NCI-H187 (cell line): ENCODE measurements at places on chromosomes 6 and 20.

- DNase-seq: no peak
Measured at GRCh38 chr6:134425513-134425912, 107.6 kb upstream of the SGK1 start.

DNA sequence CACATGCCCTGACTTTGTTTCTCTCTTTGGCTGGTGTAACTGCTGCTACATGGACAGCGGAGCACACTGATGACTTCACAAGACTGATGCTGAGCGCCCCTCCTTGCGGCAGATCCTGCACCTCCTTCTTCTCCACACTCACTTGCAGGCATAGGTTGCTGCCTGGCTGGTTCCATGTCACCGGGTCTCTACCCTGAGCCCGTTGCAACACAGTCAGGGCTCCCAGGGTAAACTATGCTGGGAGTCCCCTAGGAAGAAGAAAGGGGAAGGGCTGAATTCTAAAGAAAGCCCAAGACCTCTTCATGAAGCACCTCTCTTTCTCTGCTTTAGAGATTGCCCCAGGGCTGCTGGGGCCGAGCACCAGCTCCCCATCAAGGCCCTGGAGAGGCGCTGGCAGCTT lies 83.3 kb upstream of the DUSP22 start:
- no peak for DNase-seq

GRCh38 chr6:137702791-137703424 lies 164.2 kb upstream of the TNFAIP3 start:
- no peak for DNase-seq

DNA sequence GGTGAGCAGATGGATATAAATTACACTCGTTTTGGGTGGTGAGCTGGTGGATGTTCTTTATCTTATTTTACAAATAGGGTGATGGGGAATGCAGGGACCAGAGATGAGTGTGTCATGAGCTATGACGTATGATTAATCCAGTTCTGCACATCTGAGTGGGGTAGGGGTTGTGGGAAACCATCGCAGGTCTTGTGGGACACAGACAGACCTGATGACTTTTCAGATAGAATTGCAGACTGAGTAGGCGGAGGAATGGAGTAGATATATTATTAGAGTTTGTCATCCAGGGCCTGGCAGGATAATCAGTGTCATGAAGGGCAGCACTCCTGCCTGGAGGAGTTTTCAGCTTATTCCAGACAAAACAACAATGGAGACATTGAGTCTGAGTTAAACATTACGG lies 12.9 kb upstream of the DSP start:
- no peak for DNase-seq

- DNase-seq: no peak
Measured at GRCh38 chr20:54257071-54257816, 49.4 kb downstream of the PFDN4 start.

- no peak for DNase-seq
Measured at GRCh38 chr6:153662982-153663381, 376.1 kb upstream of the OPRM1 start.

DNA sequence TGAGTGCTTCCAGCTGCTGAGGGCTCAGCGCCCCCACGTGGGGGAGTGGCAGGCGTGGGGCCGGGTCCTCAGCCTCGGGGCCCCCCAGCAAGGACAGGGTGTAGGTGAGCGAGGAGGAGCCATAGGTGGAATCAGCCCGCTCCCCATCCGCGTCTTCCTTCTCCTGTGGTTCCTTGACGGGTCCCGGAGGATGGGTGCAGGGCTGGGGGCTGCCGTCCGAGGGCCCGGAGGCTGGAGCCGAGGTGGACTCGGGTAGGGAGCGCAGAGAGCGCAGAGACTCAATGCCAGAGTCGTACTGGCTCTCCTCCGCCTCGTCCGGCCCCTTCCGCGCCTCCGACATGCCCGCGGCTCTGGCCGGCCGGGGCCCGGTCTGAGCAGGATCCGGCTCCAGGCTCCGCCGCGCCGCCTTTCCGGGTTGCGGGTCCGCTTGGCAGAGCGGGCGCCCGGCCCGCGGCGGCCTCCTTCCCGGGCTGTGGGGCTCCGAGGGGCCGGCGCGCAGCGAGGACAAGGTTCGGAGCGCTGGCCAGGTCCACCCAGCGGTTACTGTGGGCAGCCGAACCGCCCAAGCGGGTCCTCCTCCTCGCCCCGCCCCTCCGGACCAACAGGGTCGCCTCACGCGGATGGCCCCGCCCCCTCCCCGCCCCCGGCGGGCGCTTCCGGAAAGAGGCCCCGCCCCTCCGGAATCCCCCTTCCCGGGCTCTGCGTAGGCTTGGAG lies at the start of gene NFKBIE:
Gene NFKBIE, minus strand, starts transcription at position 545 of the 715 bp plus-strand sequence. Its CDS starts 205 bp downstream, at position 340.
- peak; percentile 74 for DNase-seq

- no peak for DNase-seq
Measured at GRCh38 chr20:13430346-13431002, 208.3 kb downstream of the TASP1 start.

DNA sequence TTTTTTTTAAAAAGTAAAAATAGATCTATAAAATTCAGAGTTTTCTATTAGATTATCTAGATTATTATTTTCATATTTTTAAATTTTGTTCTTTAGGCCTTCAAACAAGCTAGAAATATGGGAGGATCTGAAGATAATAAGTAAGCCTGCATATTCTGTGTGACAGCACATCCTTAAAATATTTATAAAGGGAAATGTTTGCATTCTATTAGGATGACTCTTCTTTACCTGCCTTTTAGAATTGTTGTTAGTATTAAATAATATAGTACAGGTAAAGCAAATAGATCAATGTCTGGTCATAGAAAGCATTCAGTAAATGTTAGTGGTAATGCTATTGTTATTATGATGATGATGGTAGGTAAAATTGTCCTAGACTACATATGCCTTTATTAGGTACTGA lies 17.4 kb downstream of the PEX3 start:
- no peak for DNase-seq

DNA sequence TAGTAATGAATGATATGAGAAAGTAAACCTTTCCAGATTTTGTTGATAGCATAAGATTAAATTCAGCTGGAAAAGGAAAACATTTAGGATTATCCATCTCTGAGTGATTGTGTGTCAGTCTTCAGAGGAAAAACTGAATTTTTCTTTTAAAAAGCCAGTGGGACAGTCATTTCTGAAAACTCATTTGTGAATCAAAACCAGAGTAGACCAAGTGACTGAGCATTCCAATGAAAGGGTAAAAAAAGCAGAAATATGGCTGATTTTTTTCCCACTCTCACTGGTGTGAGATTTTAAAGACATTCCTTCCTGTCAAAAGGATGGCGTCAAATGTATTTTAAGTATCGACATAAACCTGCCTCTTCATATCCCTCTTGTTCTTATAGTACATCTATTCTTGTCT lies 214.0 kb downstream of the GMPR start:
- no peak for DNase-seq

- DNase-seq: no peak
Measured at GRCh38 chr6:20655317-20655716, 121.1 kb downstream of the CDKAL1 start.

GRCh38 chr6:97073903-97074302 lies 149.4 kb downstream of the KLHL32 start:
- DNase-seq: no peak

- DNase-seq: no peak
Measured at GRCh38 chr6:10518557-10519407, 2.4 kb upstream of the GCNT2 start.

DNA sequence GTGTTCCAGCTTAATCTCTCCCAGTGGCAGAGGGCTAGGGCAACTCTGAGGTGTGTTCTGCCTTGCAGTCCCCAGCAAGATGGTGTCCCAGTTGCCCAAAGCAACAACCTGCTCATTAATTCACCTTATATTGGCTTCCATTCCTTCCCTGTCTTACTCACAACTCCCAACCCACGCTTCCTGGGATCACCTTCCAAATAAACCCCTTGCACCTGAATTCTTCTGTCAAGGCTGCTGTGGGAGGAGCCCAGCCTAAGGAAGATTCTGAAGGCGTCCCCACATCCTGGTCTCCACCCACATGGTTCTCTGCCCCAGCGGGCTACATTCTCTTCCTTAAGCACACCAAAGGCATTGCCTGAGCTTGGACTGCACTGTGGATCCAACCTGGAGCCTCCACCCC lies 116.6 kb upstream of the MAFB start:
- DNase-seq: no peak

GRCh38 chr6:42251911-42252637 lies 34.4 kb upstream of the MRPS10 start:
- DNase-seq: no peak

- DNase-seq: no peak
Measured at GRCh38 chr20:32907886-32908285, 49.2 kb downstream of the EFCAB8 start.

DNA sequence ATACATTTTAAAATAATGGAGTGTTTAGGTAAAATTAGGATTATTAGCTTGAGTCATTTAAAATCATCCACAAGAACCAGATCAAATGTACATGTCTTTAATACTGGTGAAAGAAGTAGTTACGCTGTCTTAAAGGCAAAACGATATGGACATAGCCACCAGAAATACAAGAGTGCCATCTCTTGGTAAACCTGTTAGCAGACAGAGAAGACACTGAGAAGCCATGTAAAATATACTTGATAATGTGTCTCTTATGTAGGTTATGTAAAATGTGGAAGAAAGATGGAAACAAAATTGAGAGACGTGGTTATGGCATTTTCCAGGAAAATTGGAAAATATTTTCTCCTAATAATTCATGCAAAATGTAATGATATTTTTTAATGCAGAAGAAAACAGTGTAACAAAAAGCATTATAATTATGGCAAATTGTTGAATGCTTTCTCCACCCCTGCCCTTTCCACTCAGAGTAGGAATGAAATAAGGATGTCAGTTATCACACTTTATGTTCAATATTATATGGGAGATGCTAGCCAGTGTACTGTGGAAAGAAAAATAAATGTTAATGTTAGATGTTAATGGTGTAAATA lies 12.2 kb upstream of the SLC17A2 start:
- DNase-seq: no peak

GRCh38 chr6:36621371-36621855 lies 27.3 kb downstream of the SRSF3 start:
- no peak for DNase-seq

DNA sequence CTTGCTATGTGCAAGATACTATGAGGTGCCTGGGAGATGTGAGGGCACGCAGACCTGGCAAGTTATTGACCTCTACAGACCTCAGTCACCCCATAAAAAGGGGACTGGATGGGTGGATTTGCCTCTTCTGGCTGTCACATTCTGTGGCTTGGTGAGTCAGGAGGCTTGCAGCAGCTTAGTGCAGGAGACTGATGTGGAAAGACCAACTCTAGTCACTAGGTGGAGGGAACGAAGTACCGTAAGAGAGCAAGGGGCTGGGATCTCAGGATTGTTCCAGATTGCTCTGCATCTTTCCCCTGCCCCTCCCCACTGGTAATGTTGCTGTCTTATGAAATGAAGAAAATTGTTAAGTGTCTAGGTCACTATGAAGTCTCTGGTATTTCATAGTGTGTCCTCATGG lies 3.3 kb downstream of the MAPRE1 start:
- DNase-seq: no peak

- DNase-seq: no peak
Measured at GRCh38 chr20:298776-299391, 1.5 kb downstream of the ZCCHC3 start.

DNA sequence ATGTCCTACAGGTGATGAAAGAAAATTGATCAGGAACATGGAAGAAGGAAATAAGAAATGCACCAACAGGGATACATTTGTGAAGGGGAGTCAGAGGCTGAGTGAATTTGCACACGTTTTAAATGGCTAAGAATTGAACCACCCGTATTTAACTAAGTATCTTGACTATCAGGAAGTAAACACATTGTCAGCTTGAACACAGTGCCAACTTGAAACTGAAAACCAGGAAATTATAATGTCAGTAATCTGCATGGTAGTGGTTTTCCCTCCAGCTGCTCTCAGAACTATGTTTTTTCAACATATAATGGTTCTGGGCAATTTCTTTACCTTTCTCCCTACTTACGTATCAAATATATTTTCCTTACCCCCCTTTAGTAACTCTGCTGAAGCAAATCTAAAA lies 366.5 kb upstream of the POU3F2 start:
- DNase-seq: no peak

- DNase-seq: no peak
Measured at GRCh38 chr20:32894026-32894483, 35.3 kb downstream of the EFCAB8 start.

DNA sequence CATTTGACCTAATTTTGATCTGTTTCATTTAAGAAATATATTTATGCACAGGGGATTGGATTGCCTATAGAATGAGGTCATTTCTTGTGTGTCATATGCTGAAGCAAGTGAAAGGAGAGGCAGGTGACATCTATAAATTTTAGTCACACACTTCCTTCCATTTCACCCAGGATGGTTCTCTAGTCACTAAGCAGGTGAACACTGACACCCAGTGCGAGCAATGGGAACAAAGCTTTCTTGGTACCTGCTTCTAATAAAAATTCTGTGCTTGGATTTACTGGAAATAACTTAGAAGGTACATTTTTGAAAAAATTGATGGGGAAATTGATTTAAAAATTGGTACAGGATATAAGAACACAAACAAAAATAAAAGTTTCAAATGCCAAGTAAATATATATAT lies 66.9 kb upstream of the MC3R start:
- no peak for DNase-seq

DNA sequence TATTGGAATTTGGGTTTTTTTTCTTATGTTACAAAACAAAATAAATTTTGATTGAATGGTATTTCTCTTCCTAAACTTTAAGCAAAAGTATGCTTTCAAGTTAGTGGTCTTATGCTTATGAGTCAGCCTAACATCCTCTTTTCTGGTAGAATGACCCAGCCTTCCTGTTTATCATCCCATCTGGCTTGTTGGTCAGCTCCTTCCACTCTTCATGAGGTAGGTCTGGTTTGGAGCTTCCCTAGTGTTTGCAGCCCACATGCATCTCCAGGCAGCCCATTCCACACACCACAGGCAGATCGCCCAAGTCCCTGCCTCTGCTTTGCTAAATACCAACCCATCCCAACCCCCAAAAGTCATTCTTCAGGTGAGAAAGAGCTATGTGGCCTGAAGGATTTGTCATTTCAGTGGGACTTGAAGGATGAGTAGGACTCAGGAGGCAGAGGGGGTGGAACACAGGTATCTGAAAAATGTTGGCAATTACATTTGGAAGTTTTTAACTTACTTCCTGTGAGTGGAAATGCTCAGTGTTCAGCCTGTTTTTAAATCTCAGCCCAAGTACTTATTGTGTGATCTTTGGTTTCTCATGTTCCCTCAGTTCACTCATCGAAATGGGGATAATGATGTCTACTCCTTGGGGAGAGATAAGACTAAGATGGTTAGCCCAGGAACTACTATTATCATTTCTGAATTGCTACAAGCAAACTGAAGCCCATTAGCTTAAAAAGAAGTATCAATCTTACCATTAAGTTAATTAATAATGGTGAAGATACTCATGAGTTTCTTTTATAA lies 294.0 kb downstream of the ADGB start:
- DNase-seq: no peak

GRCh38 chr6:121223930-121224329 lies 110.3 kb downstream of the TBC1D32 start:
- no peak for DNase-seq

- DNase-seq: no peak
Measured at GRCh38 chr6:156599366-156599765, 177.8 kb upstream of the ARID1B start.
